AG20443 (cell line): ENCODE measurements at places on chromosomes 1 and 21.

GRCh38 chr1:11045428-11046269 is 1.4 kb downstream of the MASP2 start:
- no peak for DNase-seq

GRCh38 chr1:168179438-168180147 is 831 bp downstream of the TIPRL start:
- peak; percentile 18 for DNase-seq

- DNase-seq: no peak
These were observed 10.2 kb downstream of the UAP1 start for GRCh38 chr1:162571696-162572095.

DNA sequence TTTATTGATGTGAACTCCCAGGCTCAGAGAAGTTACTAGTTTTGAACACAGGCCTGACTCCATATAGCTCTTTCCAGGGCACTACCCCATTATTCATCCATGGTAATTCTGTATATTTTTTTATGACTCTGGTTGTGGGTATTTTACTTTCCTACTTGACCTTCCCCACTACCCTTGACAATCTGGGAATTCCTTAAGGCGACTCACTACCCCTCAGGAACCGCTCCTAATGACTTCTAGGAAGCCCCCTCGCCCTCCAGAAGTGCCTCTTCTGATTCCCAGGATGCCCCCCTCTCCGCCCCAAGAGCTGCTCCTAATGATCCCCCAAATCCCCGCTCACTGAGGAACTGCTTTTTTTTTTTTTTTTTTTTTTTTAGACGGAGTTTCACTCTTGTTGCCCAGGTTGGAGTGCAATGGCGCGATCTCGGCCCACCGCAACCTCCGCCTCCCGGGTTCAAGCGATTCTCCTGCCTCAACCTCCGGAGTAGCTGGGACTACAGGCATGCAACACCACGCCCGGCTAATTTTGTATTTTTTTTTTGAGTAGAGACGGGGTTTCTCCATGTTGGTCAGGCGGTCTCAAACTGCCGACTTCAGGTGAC is 972 bp upstream of the KDM4A start:
- no peak for DNase-seq

GRCh38 chr21:16840538-16840937 is 672.3 kb upstream of the CXADR start:
- no peak for DNase-seq

DNA sequence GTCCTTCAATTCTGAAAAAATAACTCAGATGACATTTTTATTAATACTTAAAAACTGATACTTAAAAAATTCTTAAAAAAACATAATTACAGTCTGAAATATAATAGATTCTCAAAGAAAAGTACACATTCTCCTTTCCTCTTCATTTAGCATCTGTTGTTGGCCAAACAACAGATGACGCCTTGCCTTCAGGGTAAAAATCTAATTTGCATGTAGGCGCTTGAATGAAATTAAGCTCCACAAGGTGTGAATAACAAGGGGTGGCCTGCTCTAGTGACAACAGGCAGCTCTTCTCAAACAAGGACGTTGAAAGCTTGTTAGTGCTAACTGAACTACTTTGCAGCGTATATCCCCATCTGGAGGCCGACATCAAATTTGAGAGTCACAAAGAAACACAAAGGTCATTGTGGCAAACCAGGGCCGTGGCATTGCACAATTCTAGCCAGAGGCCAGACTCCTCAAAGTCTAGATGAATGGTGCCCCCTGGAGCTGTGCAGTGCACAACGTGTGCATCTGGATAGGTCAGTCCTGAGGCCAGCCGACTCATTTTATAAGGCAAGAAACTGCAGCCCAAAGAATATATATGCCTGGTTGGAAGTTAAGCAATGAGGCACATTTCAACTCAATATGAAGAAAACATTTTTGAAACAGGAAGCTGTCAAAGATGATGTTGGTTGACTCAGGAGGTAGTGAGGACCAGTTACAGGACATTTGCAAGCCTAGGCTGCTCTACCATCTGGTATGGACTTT is 459.2 kb upstream of the RUNX1 start:
- DNase-seq: peak; percentile 69

- DNase-seq: no peak
These were observed 63.1 kb downstream of the LAMC2 start for GRCh38 chr1:183248989-183249691.

DNA sequence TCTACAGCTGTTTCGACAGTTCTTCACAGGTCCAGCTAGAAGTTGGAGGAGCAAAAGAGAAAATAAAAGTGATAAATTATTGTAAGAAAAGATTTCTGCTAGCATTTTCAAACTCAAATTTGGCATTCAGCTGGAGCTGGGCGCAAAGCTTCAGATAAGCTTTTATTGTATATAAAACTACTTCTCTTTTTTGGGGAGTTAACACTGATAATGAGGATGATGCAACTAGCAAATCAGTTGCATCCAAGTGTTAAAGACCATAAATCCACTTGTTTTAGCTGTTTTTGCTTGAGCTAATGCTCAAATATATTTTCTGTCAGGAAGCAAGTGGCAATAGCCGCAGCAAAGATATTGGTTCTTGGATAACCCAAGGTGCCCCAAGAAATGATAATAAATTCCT is 127.1 kb upstream of the PKN2 start:
- no peak for DNase-seq

GRCh38 chr1:247407180-247407616 is 8.8 kb upstream of the NLRP3 start:
- no peak for DNase-seq

- no peak for DNase-seq
These were observed 11.8 kb downstream of the MRPS6 start for GRCh38 chr21:34085129-34085528.

GRCh38 chr21:44947111-44947929 is 7.5 kb downstream of the SLX9 start:
- no peak for DNase-seq

DNA sequence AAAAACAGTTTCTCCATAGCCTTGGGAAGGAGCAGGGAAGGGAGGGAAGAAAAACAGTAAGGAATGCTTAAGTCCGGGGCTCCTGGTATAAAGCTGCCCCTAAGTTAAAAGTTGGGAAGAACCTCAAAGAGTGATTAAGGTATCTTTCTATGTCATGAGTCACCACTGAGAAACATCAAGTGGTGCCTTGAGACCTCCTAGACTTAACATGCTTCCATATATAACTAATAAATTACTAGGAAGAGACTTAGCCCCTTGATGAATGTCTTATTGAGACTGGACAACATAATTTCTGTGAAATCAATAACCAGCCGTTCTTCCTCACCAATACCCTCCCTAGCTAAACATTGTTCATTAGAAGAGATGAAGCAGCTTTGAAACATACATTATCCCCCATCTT is 121.8 kb upstream of the SLC44A3 start:
- no peak for DNase-seq

DNA sequence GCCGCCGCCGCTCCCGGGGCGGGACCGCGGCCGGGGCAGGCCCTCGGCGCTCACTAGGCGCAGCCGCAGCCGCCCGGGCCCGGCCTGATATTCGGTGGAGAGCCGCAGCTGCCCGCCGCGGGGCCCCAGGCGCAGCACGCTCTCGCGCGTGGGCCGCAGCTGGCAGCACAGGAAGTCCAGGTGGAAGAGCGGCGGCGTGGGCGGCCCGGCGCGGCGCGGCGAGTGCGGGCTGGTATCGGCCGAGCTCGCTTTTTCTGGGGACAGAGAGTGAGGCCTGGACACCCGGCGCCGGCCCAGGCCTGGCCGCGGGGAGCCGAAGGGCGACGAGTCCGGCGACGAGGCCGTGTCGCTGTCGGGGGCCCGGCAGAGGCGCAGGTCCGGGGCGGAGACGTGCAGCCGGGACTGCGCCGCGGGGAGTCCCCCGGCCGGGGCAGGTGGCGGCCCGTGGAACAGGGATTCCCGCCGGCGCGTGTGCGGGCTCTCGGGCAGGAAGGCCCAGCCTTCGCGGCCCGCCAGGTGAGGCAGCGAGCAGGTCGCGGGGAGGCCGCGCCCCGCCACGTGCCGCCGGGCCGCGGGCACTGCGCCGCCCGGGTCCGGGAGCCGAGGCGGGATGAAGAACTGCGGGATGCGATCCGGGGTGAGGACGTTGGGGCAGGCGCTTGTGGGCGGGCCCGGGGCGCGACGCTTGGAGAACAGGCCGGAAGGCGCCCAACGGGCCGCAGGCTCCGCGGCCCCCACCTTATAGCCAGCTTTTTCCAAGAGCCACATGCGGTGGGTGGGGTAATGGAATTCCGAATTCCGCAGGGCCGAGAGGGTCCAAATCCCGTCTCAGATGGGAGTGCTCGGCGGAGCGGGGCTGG is 1.2 kb downstream of the C2CD4D start:
- DNase-seq: peak; percentile 86

GRCh38 chr1:39178541-39179431 is 25.7 kb upstream of the MACF1 start:
- peak; percentile 38 for DNase-seq

DNA sequence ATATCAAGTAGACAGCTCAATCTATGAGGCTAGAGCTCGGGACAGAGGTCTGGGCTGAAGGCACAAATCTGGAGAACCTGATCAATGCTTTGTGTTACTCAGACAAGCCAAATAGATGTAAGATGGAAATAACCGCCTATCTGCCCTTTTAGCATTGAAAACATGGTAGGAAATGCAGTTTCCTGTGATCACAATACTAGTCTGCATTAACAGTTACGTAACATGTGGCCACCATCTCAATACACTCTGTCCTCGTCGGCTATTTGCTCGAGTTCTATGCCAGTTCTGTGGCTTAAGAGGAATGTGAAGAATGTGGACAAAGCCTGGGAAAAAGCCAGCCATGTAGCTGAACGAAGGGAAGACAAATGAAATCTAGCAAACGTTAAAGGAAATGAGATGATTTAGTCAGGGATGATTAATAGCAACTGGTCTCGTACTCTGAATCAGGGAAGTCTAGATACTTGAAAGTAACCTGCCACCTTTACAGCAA is 73.3 kb downstream of the HSF2BP start:
- DNase-seq: peak; percentile 89

- DNase-seq: no peak
These were observed 19.9 kb upstream of the KCNJ6 start for GRCh38 chr21:37936010-37936785.

GRCh38 chr1:94806441-94806871 is 13.7 kb upstream of the SLC44A3 start:
- DNase-seq: peak; percentile 43

- DNase-seq: no peak
These were observed 189.0 kb downstream of the RUNX1 start for GRCh38 chr21:34859976-34860653.

DNA sequence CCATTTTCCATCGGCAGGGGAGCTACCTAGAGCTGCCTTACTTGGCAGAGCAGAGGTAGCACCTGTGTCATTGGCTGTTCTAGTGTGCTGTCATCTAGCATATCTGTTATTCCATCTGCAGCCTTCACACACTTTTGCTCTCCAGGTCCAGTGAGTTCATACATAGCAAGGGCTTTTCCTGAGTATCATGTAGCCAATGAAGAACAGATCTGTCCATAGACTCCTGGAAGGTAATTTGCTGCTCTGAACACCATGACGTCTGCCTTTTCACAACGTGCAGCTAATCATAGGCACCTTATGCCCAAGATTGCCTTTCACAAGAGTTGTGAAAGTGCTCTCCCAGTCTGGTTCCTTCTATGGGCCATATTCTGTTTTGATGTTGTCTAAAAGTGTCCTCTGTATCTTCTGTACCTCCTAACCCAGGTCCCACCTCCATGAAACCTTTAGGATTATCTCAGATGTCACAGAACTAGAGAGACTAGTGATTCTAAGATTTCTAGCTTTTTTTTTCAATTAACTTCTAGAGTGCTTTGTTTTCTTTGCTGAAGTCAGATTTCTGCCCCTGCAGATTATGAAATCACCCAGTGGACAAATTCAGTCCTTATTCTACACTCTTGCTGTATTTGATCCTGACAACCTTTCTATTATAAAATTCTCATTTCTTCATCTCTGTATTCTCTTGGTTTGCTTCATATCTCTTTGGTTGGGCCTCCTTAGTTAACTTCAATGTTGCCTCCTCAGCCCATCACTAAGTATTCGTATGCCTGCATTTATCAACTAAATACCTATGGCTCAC is 134.8 kb downstream of the PBX1 start:
- no peak for DNase-seq

DNA sequence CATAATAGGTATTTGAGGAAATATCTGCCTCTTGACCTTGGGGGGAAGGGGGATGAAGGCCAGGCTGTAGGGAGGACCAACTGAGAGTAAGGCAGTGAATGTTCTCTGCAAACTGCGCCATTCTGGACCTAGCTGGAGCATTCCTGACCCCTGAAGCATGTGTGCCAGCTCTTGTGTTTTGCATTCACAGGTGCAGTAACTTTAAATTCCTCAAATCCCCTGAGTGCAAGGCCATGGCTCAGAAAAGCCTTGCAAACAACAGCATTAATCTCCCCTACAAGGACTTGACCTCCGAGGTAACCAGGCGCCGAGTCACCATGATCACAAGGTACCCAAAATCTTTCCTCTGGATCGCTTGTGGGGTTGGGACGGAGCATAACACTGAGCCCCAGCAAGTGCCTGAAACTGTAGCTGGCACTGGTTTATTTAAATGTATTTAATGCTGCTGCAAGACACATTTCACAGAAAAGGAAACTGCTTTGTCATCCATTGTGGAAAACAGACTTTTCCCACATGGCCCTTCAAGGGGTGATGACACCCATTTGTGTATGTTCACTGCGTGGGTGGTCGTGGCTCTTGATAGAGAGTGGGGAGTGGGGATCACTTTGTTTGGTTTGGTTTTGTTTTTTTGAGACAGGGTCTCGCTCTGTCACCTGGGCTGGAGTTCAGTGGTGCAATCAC is 1.7 kb downstream of the MYOCOS start:
- no peak for DNase-seq

- DNase-seq: no peak
These were observed 35.5 kb upstream of the IRF2BP2 start for GRCh38 chr1:234645474-234645953.

GRCh38 chr21:45109831-45110492 is 35.6 kb downstream of the ADARB1 start:
- DNase-seq: no peak

GRCh38 chr1:221778535-221779142 is 36.8 kb upstream of the DUSP10 start:
- DNase-seq: no peak
